ENCODE measurements at places on chromosomes 4 and X.

DNA sequence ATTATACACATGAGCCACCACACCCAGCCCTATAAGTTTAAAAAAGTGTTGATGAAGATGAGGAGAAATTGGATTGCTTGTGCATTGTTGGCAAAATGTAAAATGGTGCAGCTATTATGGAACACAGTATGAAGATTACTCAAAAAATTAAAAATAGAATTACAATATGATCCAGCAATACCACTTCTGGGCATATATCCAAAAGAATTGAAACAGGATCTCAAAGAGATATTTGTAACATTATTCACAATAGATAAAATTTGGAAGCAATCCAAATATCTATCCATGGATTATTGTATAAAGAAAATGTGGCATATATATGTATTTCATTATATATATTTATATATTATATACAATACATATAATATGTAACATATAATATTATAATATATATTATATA lies 515.6 kb upstream of the GNPDA2 start:
- no peak for DNase-seq

DNA sequence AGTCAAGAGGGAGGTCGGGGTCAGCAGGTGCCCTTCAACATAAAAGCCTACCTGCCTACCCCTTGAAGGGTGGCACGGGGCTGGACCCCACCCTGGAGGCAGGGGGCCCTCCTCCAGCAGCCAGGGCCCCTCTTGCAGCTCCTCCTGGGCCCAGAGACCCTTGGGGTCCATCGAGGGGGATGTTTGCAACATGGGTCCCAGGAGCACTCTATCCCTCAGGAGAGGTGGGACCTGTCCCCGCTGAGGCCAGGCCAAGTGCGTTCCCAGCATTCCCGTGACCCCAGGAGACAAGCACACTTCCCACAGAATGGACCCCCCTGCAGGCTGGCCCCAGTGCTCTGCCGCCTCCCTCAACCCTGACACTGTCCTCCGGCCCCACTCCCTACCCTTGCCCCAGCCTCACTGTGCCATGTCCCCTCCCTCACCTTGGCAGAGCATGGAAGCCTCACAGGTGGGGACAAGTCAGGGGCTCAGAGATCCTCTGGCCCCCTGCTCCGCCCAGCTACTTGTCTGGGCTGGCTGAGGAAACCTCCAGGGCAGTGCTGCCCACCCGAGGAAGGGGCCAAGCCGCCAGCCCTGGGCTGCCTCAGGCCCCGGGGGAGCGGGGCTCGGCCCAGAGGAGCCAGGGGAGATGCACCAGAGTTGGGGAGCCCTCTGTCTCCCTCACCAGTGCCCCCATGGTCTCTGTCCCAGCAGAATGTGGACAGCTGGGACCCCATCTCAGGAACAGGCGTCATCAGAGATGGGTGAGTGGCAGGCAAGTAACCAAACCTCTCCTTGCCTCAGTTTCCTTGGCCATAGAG lies 2.2 kb downstream of the MXD4 start:
- DNase-seq = no peak

- no peak for DNase-seq
Observed at GRCh38 chr4:101761405-101761804, 29.1 kb upstream of the BANK1 start.

GRCh38 chr4:16122308-16122711 lies 38.5 kb upstream of the PROM1 start:
- DNase-seq = no peak

DNA sequence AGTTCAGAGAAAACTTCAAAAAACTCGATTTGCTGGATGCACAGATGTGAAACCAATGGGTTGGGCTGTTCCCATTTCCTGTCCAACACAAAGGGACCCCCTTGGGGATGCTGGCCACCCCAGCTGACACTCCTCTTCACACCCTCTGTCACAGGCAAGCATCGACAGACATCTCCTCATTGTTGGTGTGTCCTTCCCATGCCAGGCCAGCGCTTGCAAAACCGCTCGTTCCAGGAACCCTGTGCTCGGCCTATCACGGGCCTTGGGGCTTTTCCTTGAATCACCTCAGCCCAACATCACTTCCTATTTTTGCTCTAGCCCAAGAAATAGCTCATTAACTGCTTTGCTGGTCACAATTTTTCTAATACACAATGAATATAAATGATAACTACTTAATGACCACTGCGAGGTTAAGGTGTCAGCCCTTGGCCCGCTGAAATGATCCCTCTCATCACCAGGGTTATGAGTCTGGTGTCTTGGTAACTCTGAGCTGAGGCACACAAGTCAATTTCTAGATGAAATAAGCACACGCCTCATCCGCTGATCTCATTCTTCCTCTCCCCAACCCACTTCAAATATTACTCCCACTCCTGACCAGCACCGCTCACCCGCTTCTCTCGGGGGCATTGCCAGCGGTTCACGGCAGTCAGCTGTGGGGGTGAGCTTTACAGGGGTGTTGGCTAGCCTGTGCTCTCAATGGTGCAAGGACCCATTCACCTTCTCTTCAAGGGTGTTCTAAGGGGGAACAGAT lies 32.3 kb downstream of the BCOR start:
- DNase-seq = no peak

- peak; percentile 25 for DNase-seq
Observed at GRCh38 chr4:81913427-81913879, 441.7 kb upstream of the RASGEF1B start.

- no peak for DNase-seq
Observed at GRCh38 chrX:20059467-20060128, 57.1 kb downstream of the MAP7D2 start.

- DNase-seq = no peak
Observed at GRCh38 chr4:2728221-2728620, 27.9 kb downstream of the TNIP2 start.

- DNase-seq = no peak
Observed at GRCh38 chr4:40223343-40223742, 26.5 kb downstream of the RHOH start.

DNA sequence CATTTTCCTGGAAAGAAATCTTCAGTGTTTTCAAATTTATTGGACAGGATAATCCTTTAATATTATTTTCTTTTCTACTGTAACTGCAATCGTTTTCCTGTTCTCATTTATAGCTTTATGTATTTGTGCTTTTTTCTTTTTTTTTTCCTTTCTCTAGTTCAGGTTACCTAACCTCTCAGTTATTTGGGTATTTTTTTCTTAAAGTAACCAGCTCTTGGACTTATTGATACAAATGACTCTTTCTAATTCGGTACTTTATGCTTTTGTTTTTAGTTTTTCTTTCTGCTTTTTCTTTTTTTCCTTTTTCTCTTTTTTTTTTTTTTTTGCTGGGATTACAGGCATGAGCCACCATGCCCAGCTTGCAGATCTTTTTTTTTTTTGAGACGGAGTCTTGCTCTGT lies 25.2 kb downstream of the WWC2 start:
- no peak for DNase-seq

- no peak for DNase-seq
Observed at GRCh38 chr4:126191536-126191935, 876.8 kb downstream of the FAT4 start.

DNA sequence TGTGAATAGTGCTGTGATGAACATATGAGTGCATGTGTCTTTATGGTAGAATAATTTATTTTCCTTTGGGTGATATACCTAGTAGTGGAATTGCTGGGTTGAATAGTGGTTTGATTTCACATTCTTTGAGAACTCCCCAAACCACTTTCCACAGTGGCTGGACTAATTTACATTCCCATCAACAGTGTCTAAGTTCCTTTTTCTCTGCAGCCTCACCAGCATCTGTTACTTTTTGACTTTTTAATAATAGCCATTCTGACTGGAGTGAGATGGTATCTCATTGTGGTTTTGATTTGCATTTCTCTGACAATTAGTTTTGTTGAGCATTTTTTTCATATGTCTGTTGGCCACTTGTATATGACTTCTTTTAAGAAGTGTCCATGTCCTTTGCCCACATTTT lies 29.1 kb downstream of the JADE3 start:
- no peak for DNase-seq
